ENCODE measurements at places on chromosomes 2 and 18. TPM values are rescaled to one million over a fixed set of nuclear protein-coding genes. Genes with fewer than 3 reads are reported as not detected.

Gene FHL2
- 31.8 TPM for total RNA-seq

Gene REG1B
- not detected for total RNA-seq

Gene RAB10
- total RNA-seq, result 234 TPM

Gene IL1R2
- 6.6 TPM for total RNA-seq

Gene TPO
- total RNA-seq, result 6.3 TPM

Gene TTR
- 4.4 TPM for total RNA-seq

Gene MRPL30
- 35.7 TPM for total RNA-seq

Gene ADNP2
- total RNA-seq, result 4.5 TPM

Gene ALK
- total RNA-seq, result not detected

Gene VSNL1
- total RNA-seq, result not detected

Gene HOXD1
- 0.20 TPM for total RNA-seq

Measured in gastrocnemius medialis (tissue), 4 donors.